ENCODE measurements at places on chromosomes 4 and X.

DNA sequence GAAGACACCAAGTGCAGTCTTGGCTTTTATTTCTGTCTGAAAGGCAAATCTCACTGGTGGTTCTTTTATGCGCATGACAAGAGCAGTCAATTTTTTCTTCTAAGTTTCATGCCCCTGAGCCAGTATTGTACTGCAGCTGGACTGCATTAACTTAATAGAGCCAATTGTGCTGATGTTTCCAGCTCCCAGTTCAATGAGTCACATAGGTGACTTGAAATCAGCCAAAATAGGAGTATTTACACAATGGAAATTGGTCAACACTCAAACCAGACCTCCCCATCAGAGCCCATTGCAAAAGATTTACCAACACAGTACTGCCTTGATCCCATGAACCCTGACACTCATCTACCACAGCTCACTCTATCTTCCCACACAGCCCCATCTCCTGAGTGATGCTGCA lies 100.3 kb upstream of the GUCY1A1 start:
- no peak for DNase-seq

DNA sequence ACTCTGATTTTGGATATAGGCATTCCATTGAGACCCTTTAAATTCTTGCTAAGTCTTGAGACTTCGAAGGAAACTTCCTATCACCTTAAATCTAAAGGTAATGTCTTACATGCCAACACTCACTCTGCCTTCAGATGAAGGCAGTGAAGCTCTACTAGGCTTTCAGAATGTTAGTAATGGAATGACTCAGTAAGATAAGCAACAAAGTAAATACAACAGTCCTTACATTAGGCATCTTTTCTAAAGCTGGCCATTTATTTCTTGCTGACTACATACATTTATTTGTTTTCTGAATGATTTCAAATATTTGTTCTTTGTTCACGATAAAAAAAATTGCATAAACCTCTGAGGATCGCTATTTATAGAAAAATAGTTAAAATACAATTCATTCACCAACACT lies 43.5 kb downstream of the ASIC5 start:
- no peak for DNase-seq

DNA sequence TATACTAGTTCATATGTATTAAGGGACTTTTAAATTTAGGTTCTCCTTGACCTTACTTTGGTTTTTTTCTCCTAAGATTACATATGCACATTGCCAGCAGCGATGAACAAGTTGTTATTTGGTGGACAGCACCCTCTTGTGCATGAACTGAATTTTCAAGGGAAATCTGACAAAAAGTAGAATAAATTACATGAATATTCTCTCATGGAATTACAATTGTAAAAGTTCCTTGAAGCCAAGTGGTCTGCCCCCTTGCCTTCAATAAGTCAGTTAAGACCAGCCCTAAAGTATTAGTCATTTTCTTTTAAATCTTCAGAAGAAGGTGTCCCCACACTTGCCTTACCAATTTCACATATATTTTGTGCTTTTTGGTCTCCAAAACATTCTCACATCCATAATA lies 30.7 kb upstream of the SMARCA5 start:
- no peak for DNase-seq

DNA sequence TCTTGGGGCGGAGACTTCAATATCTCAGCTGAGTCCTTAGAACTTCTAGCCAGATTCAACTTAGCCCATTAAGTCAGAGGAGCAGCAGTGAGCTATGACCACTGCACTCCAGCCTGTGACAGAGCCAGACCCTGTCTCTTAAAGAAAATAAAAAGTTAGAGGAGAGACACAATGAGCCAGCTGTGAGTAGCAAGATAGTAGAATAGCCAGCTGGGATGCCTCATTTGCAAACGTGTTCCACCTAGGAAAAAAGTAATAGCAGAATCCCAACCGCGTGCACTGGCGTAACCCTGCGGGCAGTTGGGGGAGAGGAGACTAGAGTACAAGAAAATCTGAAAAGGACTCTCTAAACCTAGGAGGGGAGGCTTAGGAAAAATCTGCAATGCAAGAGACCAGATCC lies 133.2 kb upstream of the ANXA3 start:
- no peak for DNase-seq

DNA sequence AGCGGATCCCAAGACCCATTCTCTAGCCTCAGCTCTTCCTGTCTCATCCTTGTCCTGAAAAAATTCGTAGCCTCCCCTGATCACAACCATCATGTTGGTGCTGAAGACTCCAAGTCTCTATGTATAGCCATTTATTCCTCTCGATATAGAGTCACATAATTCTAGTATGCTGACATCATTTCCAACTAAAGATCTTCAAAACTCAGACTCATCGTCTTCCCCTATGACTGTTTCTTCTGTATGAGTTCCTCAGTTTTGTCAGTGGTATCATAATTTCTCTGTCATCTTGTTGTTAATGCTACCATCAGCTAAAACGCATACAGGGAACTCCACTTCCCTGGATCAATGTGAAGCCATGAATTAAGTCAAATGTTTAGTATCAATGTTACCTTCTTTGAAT lies 41.2 kb downstream of the UNC5C start:
- no peak for DNase-seq

- no peak for DNase-seq
Measured at GRCh38 chr4:98166025-98166730, 22.9 kb upstream of the STPG2 start.

DNA sequence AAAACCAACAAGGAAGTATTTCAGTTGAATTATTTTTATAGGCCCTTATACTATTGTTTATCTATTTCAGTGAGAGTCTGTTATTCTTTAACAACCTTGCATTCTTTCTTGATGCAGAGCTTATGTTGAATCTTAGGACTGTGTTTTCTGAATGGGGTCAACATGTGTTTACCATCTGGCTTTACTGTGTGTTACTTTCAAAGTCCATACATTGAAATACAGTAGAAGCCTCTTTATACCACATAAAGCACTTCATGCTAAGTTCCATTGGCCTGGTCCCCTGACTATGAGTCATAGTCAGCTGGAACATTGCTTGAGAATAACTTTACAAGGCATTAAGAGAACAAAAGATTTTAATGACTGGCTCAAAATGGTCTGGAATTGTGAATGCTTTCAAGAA lies 152.6 kb downstream of the GASK1B start:
- DNase-seq, result peak; percentile 61

GRCh38 chr4:174707902-174708301 lies 121.1 kb downstream of the GLRA3 start:
- no peak for DNase-seq

GRCh38 chr4:112063260-112063659 lies 82.0 kb upstream of the FAM241A start:
- DNase-seq, result no peak

DNA sequence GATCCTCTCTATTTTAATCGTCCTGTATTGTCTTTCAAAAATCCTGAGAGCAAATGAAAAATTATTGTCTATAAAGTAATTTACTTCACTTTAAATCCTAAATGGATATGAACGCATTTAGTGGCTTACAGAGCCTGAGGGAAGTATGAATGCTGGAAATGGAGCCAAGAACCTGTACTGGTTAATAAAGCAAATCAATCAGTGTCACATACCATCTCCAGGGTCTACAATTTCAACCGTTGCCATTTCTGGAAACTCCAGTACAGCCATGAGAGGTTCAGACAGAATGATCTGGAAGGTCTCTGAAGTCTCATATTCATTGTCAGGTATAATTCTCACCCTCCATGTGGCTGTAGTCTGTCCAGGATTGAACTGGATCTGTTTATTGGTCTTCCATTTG lies 76.6 kb downstream of the FREM3 start:
- DNase-seq, result no peak

GRCh38 chrX:68588602-68589371 lies 58.7 kb upstream of the STARD8 start:
- no peak for DNase-seq

DNA sequence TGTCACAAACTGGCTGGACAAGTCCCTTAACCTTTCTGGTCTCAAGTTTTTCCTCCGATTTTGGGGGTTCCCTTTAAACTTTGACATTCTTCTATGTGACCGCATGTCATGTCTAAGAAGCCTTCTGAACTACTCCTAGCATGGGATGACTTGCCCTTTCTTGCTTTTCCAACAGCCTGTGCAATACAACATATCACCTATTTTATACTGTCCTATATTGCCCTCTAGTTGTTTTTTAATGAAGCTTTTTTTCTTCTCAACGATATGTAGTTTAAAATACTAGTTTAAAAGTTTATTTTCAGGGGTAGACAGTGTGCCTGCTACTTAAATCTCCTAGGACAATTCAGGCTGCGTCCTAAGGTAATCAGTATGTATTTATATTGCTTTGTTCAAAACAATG lies 1.0 kb upstream of the IGBP1 start:
- no peak for DNase-seq

Measured in CD14-positive monocyte (primary cell).